ENCODE measurements at places on chromosomes 5 and 9.

DNA sequence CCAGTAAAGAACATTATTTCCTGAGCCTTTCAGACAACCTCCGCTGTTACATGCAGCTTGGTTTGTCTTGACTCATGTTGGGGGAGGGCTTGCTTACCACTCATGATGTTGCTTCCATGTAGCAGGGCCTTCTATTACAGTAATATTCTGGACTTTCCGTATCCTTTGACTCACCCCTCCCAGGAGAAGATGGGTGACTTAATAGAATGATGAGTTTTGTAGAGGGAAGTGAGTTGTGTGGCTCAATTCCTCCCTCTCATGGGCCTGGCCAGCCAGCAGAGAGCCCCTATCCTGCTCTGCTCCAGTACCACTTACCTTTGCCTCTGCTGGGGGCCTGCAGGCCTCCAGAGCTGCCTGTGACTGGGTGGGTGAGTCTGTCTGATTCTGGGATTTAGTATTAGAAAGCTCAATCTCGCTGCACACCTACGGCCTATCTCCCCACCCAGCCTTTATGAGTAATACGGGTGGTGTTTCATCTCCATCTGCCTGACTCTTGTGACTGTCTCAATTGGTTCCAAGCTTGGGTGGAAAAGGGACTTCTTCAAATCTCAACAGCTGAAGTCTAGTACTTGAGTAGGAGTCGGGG is 52.6 kb upstream of the KLF9 start:
- no peak for DNase-seq

DNA sequence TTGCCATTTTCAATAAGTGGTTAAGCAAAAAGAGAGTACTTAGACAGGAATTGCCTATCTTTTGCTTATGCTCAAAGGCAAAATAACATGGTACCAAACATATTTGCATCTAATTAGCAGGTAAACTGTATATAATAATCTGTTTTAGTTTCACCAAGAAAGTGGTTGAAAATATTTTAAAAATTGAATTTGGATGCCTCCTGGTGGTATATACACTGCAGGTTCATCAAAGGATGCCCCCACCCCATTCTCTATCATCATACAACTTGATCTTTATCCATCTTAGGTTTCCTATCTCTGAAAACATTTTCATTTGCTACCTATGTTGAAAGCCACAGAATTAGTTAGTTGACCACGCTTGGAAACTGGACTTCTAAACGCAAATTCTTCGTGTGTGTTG is 47.0 kb upstream of the MROH2B start:
- no peak for DNase-seq

GRCh38 chr5:143843461-143843860 is 31.5 kb downstream of the HMHB1 start:
- no peak for DNase-seq

DNA sequence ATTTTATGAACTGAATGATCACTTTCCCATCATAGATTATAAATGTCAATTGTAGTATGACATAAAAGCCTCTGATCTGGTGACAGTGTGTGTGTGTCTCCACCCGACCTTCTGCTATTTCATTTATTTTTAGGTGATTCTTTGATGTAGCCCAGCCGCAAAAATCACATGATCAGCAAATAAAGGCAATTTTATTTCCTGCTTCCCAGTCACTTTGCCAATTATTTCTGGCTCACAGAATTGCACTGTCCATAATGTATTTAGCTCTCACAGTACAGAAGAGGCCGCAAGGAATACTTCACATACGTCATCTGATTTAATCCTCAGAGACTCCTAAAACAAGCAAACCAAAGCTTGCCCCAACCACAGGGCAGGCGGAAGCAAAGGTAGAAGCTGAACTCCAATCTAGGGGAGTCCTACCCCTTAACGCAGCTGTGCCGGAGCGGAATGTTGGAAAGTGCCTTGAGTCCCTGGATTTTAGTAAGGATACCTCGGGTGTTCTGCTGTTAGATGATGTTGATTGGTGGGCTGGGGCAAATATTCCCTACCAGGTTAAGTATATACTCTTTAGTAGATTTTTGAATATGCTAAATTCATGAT is 384.0 kb upstream of the IRX4 start:
- no peak for DNase-seq

DNA sequence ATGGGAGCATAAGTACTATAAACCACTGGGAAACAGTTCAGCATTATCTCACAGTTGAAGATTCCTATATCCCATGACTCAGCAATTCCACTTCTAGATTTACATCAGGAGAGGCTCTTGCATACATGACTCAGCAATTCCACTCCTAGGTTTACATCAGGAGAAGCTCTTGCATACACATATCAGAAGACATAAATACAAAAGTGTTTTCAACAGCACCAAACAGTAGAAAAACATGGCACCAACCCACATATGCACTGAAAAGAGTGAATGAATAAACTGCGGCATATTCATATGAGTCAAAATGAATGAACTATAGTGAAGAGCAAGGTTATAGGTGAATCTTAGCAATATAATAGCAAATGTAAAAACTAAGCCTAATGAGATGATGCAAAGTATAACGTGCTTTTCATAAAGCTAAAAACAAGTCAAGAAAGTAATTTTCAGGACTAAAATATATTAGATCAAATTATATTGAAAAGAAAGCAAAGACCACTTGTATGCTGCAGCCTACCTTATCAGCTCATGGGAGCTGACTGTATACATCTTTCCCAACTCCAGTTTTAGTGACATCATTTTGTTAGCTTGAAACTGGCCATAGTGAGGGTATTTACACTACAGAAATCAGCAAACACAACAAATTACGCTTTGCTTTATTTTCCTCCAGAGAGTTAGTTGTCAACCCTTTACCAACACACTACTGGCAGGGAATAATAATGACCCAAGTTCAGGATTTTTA is 95.8 kb downstream of the ANKRD18B start:
- no peak for DNase-seq

DNA sequence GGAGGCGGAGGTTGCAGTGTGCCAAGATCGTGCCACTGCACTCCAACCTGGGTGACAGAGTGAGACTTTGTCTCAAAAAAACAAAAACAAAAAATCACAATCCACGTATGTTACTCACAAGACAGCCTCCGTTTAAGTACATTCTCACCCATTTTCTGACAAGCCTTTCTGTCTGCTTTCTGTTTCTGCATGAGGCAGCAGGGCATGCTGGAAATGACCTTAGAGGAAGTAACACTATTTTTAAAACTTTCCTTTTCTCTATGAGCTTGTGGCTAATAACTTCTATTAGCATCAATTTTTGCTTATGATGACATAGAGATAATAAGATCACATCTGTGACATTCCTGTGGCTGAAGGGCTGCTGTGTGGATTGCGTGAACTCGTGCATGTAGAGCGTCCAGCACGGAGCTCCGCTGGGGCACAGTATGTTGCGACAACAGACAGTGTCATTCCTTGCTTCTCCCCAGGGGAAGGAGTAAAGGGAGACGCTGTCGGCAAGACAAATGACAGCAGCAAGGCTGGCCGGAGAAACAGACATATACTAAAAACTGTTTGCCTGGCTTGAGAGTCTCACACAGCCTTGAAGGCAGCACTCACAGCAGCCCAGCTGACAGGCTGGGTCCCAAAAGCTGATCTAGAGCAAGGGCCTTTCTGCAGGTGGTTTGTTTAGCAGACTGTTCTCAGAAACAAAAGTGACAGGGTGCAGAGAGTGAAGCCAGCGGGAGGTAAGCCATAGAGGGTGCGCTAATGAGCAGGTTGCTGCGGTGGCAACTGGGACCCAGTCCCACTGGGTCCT is 1.6 kb downstream of the BTNL3 start:
- DNase-seq: no peak

- DNase-seq: no peak
Measured at GRCh38 chr9:132141948-132142594, 19.8 kb upstream of the NTNG2 start.

GRCh38 chr9:92170848-92171247 is 55.6 kb upstream of the SPTLC1 start:
- no peak for DNase-seq

DNA sequence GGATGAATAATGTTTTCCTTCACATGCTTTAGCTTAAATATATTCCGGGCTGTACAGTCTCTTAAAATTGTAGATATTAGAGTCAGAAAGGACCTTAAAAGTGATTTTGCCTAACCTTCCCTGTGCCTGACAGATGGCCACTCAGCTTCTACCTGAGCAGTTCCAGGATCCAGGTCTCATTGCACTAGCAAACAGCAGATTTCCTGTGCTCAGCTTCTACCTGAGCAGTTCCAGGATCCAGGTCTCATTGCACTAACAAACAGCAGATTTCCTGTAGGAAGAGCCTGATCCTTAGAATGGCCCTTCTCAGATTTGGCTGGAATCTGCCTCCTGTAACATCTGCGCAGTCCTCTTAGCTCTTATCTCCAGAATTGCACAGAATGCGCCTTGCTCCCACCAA is 219.8 kb downstream of the AOPEP start:
- no peak for DNase-seq

DNA sequence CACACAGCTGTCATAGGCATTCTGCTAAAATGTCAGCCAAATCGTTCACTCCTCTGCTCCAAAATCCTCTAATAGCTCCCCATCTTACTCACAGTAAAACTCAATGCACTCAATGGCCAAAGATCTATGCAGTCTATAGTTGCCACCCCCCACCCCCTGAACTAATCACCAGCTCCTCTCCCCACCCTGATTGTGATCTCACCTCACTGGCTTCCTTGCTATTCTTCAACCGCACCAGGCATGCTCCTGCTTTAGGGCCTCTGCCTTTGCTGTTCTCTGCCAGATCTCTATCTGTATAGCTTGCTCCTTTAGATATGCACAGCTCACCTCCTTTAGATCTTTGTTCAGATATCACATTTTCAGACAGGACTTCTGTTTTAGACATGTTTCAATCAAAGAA is 33.2 kb upstream of the SNX2 start:
- DNase-seq: no peak

- DNase-seq: no peak
Measured at GRCh38 chr5:163813900-163814299, 308.5 kb downstream of the MAT2B start.
